ENCODE measurements at places on chromosomes 3 and 15. TPM values are rescaled to one million over a fixed set of nuclear protein-coding genes. Genes with fewer than 3 reads are reported as not detected.

BFSP2 gene
- not detected for total RNA-seq

- DNase-seq = no peak
These were observed 92.3 kb downstream of the FOXP1 start for GRCh38 chr3:71491154-71491752.

DNA sequence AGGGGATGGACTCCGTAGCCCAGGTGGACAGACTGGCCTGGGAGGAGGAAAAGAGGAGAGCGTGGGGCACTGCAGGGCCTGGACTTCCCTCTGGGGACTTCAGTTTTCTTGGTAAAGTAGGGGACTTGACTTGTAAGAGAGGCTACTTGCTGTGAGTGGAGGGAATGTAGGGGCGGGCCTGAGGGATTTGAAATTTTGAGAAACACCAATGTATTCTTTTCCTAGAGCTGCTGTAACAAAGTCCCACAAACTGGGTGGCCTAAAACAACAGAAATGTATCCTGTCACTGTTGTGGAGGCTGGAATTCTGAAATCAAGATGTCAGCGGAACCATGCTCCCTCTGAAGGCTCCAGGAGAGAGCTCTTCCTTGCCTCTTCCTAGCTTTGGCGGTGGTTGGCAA, 5.8 kb upstream of the HEG1 start:
- no peak for DNase-seq

- no peak for DNase-seq
These were observed 4.4 kb upstream of the ENTPD3 start for GRCh38 chr3:40382617-40382979.

DNA sequence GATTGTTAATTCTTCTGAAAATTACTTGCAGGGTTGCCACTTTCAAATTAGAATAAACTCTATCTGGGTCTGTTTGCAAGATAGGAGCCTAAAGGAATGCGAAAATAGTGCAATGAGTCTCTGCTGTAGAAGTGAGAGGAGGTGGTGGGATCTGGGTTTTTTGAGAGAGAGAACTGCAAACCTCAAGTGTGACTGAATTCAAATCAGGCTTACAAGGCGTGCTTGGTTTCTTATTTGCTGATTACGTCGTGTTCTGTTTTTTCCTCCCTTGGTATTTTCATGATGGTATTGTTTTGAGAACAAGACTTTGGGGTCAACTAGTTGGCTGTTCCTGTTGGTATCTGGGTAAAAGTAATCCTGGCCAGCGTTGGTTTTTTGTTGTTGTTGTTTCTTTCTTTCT, 490.9 kb upstream of the CFAP20DC start:
- DNase-seq = no peak

DNA sequence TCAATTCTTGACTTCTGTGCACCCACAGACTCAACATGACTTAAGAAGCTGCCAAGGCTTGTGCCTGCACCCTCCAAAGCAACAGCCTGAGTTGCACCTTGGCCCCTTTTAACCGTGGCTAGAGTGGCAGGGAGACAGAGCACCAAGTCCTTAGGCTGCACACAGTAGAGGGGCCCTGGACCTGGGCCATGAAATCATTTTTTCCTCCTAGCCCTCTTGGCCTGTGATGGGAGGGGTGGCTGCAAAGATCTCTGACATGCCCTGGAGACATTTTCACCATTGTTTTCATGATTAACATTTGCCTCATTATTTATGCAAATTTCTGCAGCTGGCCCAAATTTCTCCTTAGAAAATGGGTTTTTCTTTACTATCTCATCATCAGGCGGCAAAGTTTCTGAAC, 836.8 kb downstream of the ZPLD1 start:
- DNase-seq = no peak

KLHL6 gene
- 0.87 TPM for total RNA-seq
